Natural killer cell treated with Interleukin-12 subunit alpha and Interleukin-12 subunit beta and Interleukin-15 and Interleukin-18, amount 100 ng/mL, for 72 hours (primary cell): ENCODE measurements at places on chromosomes 4 and X. TPM values are rescaled to one million over a fixed set of nuclear protein-coding genes. Genes with fewer than 3 reads are reported as not detected.

PFKFB1 gene
- total RNA-seq, result 0.81 TPM

UGT2B15 gene
- total RNA-seq, result not detected

C4orf51 gene
- total RNA-seq, result not detected

DNA sequence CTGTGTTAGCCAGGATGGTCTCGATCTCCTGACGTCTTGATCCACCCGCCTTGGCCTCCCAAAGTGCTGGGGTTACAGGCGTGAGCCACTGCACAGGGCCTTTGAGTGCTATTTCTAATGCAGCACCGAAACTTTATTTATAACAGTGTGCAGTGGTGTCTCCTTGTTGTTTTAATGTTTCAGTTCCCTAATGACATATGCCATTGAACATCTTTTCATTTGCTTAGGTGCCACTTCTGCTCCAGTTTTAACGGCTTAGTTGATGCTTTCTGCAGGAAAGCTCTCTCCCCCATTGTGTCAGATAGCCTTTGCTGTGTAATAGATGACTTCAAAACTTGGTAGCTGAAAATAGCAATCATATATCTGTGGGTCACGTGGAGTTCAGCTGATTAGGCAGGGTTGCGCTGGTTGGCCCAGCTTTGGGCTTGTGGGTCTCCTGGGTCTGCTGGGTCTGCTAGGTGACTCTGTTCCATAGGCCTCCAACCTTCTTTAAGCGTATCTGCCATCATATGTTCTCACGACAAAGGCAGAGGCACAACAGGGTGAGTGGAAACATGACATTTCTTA is 76.4 kb upstream of the SHISA3 start:
- no peak for DNase-seq

- DNase-seq, result no peak
Measured at GRCh38 chr4:165433529-165433928, 54.7 kb downstream of the CPE start.

DNA sequence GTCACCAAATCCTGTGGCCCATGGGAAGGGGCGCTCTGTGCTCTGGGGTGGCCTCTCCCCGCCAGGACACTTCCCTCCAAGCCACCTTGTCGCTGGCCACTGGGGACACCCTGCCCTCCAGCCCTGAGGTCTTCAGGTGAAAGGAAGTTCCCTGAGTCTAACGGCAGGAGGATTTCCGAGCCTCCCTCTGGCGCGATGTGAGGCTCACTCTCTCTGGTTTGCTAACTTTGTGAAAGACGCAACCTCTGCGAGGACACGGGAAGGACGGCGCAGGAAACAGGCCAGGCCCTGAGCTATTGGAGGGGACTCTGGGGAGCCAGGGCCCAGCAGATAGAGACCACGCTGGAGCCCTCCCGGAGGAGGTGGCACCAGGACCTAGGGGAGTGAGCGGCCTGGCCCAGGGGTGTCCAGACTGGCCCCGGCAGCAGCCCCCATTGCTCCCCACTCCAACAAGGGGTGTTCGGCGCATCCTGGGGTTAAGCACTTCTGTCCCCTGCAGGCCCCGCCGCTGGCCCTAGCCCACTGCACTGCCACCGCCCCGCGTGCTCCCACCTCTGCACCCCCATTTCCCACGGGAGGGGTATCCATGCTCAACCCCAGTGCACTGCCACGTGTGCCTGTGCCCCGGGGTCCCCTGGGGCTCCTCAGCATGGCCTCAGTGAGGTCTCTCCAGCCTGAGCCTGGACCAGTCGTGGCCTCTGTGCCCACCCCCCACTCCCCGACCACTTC is 72.2 kb upstream of the MXD4 start:
- peak; percentile 46 for DNase-seq

DNA sequence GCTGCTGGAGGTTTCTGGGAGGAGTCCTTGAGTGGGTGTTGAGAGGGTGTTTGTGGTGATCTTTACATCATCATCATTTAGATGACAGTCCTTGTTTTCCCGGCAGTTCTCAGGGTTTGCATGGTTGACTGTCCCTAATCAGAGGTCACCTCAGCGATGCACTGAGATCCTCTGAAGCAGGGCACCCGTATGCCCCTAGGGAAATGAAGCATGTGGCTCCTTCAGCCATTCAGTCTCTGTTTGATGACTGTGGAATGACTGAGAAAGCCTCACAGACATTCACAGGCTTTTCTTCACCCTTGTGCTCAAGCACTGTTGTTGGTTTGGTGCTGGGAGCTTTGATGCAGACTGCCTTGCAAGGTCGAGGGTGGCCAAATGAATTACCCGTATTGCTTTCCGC is 474.7 kb downstream of the SPRY1 start:
- DNase-seq, result no peak

- DNase-seq, result no peak
Measured at GRCh38 chr4:176769514-176769913, 23.2 kb downstream of the VEGFC start.

GRCh38 chrX:5080791-5081190 is 1147.9 kb downstream of the NLGN4X start:
- DNase-seq, result no peak

PAGE5 gene
- not detected for total RNA-seq

SH3RF1 gene
- total RNA-seq, result 0.64 TPM

- DNase-seq, result no peak
Measured at GRCh38 chr4:23458054-23458453, 431.8 kb downstream of the PPARGC1A start.

GRCh38 chr4:167274351-167274750 is 40.1 kb upstream of the SPOCK3 start:
- no peak for DNase-seq

GRCh38 chr4:24024157-24024556 is 134.3 kb upstream of the PPARGC1A start:
- no peak for DNase-seq

- DNase-seq, result no peak
Measured at GRCh38 chr4:30818541-30818940, 98.4 kb downstream of the PCDH7 start.

CCDC160 gene
- not detected for total RNA-seq

DNA sequence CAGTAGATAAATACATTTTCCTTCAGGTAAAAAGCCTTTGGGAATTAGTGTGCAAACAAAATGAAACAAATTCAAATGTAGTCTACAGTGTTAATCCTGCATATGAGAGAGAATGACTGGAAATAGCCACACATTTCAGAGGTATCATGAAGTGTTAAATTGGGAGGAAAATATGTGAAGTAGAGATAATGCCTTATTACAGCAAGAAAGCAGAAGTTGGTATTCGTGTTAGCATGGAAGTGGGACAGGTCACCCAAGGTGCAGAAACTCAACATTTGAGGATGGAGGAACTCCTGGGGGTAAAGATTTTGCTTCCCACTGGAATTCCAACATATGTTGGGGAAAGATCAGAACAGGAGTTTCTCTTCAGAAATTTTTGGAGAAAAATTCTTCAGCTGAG is 51.3 kb downstream of the EMCN start:
- DNase-seq, result no peak

IL21 gene
- 0.50 TPM for total RNA-seq

BBS12 gene
- total RNA-seq, result 2.2 TPM

CLNK gene
- 0.70 TPM for total RNA-seq

- no peak for DNase-seq
Measured at GRCh38 chrX:103442536-103442901, 66.2 kb downstream of the BEX3 start.

GK gene
- 58.9 TPM for total RNA-seq

CENPE gene
- total RNA-seq, result 69.6 TPM

- DNase-seq, result no peak
Measured at GRCh38 chr4:72430988-72431387, 138.0 kb downstream of the ADAMTS3 start.

DNA sequence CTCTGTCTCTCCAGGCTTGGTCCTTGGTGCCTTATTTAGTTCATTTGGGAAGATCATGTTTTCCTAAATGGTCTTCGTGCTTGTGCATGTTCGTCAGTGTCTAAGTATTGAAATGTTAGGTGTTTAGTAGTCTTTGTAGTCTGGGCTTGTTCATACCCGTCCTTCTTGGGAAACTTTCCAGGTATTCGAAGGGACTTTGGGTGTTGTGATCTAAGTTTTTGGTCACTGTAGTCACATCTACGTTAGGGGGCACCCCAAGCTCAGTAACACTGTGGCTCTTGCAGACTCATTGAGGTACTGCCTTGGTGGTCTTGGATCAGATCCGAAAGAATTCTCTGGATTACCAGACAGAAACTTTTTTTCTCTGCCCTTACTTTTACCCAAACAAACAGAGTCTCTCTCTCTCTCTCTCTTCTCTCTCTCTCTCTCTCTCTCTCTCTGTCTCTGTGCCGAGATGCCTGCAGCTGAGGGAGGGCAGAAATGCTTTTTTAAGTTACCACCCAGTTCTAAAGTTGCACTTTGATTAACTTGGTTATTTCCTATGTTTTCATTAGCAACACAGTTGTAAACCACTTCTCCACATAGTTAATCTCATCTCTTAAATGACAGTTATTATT is 67.6 kb upstream of the SLC7A3 start:
- DNase-seq, result no peak

- peak; percentile 92 for DNase-seq
Measured at GRCh38 chrX:155216179-155216939, at the start of gene VBP1. TSS of gene VBP1 (plus strand) at chrX:155216460. CDS start at chrX:155216483, 23 bp downstream.

KDR gene
- not detected for total RNA-seq

- DNase-seq, result no peak
Measured at GRCh38 chr4:86961605-86962295, 26.9 kb downstream of the AFF1 start.

DNA sequence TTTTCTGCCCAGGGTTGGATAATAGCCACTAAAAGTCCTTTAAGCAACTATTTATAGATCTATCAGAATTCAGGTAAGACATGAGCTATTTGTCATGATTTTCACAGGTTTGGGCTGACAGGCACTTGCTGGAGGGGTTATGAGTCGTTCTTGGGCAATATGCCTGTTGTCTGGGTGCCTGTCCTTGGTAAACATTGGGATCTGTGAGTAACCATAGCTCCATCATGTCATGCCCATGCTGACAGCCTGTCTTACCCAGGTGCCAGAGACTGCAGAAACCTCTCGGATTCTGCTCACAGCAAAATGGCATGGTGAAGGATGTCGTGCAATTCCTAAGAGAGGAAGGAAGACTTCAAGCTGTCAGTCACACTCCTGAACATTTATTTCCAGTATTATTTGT is 116.0 kb upstream of the PUDP start:
- DNase-seq, result no peak

DNA sequence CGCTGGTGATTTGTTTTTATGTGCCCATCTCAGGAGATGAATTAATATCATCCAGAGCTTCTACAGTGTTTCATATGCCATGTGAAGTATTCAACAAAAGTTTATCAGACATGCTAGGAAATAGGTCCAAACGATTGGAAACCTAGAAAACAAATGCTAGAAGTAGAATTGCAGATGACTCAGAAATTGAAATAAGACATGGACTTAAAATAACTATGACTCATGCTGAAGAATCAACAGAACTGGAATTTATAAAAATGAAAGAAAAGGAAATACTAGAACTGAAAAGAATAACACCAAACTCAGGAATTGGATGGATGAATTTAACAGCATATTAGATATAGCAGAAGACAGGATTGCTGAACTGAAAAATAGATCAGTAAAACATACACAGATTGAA is 172.7 kb upstream of the GIMD1 start:
- DNase-seq, result no peak

DNA sequence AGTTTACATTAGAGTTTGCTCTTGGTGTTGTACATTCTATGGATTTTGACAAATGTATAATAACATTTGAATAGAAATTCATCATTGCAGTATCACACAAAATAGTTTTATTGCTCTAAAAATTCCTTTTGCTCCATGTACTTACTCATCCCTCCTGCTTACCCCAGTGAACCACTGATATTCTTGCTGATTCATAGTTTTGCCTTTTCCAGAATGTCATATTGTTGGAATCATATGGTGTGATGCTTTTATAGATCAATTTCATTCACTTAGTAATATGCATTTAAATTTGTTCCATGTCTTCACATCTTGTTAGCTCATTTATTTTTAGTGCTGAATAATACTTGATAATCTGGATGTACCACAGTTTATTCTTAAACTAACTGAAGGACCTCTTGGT is 1593.2 kb downstream of the C4orf33 start:
- DNase-seq, result no peak

- DNase-seq, result no peak
Measured at GRCh38 chr4:22512306-22512705, 3.6 kb downstream of the ADGRA3 start.

MAGEC1 gene
- total RNA-seq, result not detected

TENM3 gene
- not detected for total RNA-seq

GAGE12E gene
- total RNA-seq, result not detected

DNA sequence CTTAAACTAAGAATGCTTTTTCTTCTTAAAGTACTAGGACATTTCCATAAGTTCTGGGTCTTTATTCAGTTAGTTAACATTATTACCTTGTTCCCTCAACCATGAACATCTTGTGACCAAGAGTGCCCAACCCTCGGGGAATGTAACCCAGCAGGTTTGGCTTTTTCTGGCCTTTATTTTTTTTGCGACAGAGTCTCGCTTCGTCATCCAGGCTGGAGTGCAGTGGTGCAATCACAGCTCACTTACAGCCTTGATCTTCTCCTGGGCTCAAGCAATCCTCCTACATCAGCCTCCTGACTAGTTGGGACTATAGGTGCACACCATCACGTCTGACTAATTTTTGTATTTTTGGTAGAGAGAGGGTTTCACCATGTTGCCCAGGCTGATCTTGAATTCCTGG is 65.1 kb downstream of the USP11 start:
- no peak for DNase-seq

DNA sequence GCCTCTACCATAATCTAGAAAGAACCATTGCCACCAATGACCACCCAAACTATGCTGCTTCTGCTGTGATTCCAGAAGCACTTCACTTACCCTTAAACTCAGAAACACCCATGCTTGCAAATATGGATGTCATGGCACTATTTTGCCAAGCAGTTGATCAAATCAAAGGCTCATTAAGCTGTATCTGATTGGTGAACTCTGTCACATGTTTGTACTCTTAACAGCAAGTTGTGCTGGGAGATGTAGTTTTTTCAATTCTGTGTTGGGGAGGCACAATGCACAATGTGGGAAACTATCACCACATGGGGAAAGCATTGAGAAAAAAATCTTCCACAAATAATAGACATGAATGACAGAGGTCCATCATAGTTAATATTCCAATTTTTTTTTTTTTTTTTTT is 19.2 kb upstream of the SPCS3 start:
- DNase-seq, result no peak

DNA sequence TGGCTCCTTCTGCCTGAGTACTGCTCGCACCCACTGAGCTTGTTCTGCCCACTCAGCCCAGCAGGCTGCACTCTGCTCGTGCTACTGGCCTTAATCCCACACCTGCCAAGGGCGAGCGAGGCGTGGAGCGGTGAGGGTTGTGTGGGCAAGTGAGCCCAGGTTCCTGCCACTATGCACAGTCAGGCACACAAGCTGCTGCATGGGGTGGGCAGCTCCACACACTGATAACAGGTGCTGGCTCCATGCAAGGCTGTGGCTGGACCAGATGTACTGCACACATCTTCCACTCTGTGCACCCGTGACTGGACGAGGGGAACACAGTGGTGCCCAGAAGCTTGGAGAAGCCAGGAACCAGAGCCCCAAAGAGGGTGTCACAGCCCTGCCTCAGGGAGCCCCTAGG is 184.3 kb upstream of the NUDT6 start:
- no peak for DNase-seq
